ENCODE measurements at places on chromosomes 4 and X. TPM values are rescaled to one million over a fixed set of nuclear protein-coding genes. Genes with fewer than 3 reads are reported as not detected.

- DNase-seq = no peak
Measured at GRCh38 chr4:184756399-184756798, 22.5 kb upstream of the CENPU start.

DNA sequence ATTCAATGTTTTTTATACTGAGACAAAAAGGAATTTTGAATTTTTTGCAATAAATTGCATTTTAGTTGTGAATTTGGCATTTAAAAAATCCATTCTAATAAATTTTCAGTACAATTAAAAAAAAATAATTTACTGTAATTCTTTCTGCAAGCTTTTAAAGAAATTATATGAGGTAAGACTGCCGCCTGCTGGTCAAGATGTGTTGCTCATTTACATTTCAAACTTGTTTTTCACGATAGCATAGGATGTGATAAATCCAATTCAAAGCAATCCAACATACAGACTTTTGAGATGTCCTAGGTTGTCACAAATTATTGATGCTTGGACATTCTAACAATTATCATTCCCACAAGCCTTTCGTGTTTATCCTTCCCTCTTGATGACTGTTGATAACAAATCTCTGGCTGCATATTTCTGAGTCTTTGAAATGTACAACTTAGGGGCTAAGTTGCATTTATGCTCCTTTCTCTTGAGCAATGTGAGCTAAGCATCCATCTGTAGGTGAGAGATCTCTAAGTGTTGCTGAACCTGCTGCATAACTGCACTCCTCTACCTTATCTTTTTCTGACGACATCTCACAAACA lies 21.7 kb upstream of the MFAP3L start:
- no peak for DNase-seq

DNA sequence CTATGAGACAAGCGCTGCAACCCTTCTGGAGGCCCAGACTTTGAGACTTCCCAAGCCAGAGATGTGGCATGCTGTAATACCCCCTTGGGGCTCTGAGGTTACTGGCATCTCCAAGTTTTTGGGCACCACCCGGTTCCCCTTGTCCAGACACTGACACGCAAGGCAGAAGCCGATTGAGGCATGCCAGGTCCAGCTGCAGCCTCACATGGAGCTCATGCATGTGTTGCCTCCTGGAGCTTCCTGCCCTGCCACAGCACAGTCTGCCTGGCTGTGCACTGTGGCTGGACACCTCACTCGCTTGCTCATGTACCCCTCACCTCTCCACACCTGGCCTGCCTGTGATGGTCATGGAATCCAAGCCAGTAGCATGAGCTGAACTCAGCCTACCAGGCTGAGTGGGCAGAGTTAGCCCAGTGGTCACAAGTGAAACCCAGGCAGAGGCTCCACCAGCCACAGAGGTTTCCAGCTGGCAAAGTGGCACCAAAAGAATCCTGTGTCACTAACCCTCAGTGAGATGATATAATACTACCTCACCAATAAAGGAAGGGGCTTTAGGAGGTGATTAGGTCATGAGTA lies 789.2 kb upstream of the INTU start:
- DNase-seq = no peak

DNA sequence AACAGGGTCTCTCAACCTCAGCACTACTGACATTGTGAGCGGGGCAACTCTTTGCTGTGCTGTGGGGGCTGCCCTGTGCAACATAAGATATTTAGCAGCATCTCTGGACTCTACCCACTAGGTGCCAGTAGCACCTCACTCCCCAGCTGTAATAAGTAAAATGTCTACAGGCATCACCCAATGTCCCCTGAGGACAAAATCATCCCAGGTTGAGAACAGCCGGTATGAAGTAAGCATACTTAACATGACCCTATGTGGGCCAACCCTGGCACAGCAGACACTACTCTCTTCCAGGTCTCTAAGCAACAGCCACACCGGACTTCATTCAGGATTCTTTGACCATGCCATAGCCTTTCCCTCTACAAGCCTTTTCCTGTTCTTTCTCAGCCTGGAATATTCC lies 10.5 kb upstream of the MGST2 start:
- no peak for DNase-seq

GRCh38 chrX:63784346-63784901 lies 590 bp downstream of the ARHGEF9 start:
- DNase-seq = no peak

CXCL13 gene
- 0.42 TPM for total RNA-seq

GPR101 gene
- total RNA-seq = not detected
